ENCODE measurements at places on chromosomes 5 and 9.

- DNase-seq = no peak
Observed at GRCh38 chr5:169762338-169763095, 125.4 kb downstream of the DOCK2 start.

- DNase-seq = no peak
Observed at GRCh38 chr5:124634741-124635323, 111.6 kb downstream of the ZNF608 start.

- no peak for DNase-seq
Observed at GRCh38 chr9:32501868-32502267, 24.1 kb downstream of the RIGI start.

- DNase-seq = no peak
Observed at GRCh38 chr9:134863941-134864820, 16.4 kb upstream of the FCN2 start.

- no peak for DNase-seq
Observed at GRCh38 chr5:148912146-148912545, 85.7 kb downstream of the ADRB2 start.

DNA sequence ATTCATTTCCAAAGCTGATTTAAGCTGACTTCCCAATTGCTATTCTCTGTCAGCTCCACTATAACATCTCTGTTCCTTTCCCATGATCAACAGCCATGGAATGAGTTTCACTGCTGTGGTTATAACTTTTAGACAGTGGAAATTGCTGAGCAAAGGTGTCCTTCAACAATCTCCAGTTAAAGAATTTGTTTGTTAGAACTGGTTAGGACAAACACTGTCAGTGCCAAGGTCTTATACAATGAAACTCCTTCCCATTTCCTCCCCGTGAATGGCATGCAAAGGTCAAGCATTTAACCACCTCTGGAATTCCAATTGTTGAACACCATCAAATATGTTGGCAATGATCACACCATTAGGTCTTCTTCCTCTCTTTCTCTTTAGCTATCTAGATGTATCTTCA, 45.7 kb upstream of the GHR start:
- no peak for DNase-seq

GRCh38 chr9:7192266-7192665, 434.5 kb downstream of the KDM4C start:
- no peak for DNase-seq

GRCh38 chr5:61279725-61280124, 52.3 kb upstream of the ZSWIM6 start:
- DNase-seq = no peak

DNA sequence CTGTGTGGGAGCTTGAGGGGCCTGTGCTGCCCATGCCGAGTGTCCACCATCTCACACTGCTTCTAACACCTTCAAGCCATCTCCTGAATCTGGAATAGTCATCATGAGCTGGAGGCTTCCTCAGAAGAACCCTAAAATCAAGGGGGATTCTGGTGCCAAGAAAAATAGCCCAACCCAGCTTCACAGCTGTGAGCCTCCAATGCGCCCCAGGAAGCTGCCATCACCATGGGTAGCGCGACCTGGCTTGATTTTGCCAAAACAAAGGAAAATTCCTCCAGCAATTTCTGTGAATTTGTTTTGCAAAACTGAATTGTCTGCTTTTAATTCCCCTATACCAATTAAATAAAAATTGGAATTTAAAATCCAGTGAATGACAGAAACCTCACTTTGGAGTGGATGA, 6.2 kb upstream of the TIFAB start:
- DNase-seq = no peak

DNA sequence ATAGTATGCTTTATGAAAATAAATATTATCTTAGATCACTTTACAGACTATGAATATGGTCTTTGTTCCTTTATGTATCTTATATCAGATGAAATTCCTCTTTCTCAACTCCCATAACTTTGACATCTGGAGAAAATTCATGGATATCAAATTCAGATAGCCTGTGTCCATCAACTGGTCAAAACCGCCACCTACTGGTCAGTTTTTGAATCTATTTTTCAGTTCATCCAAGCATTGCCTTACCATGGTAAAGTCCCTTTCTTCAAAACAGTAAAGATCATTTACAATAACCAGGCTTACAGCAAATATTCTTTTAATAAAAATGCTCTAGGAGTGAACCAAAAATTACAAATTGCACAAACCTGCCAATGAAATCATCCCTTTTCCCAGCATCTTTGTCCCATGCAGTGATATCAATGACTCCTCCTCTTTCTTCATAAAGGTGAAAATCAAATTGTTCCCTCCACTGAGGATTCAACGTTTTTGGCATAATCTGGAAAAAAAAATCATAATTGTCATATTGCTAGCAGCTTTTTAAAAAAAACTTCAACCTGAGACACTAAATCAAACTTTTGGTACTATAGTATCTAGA, 290.5 kb downstream of the SLF1 start:
- no peak for DNase-seq

GRCh38 chr9:109325089-109325488, 4.2 kb upstream of the EPB41L4B start:
- no peak for DNase-seq

Data from right renal pelvis (tissue), 4 donors.